NCI-H1436 (cell line): ENCODE measurements at places on chromosomes 12 and 14.

DNA sequence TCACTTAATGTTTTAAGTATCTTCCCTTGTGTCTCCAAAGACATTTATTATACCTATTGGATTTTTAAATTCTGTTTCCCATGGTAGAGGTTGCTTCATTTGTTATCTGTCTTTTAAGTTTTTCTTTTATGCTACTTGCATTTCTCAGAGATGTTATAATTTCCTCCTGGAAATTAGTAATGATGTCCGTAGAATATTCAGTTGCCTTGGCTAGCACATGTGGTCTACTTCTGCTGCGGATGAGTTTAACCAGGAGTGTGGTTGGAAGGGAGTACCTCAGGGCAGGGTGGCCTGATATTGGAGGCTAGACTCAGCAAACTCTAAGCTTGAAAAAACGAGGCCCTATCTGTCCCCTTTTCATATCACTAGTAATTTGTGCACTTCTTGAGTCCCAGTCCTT lies 8.8 kb upstream of the EVL start:
- no peak for DNase-seq

GRCh38 chr12:51234530-51234929 lies 4.1 kb upstream of the DAZAP2 start:
- DNase-seq = no peak

GRCh38 chr14:93146119-93146518 lies 30.4 kb upstream of the ITPK1 start:
- DNase-seq = no peak

- no peak for DNase-seq
Measured at GRCh38 chr12:131555197-131555846, 155.6 kb upstream of the SFSWAP start.

DNA sequence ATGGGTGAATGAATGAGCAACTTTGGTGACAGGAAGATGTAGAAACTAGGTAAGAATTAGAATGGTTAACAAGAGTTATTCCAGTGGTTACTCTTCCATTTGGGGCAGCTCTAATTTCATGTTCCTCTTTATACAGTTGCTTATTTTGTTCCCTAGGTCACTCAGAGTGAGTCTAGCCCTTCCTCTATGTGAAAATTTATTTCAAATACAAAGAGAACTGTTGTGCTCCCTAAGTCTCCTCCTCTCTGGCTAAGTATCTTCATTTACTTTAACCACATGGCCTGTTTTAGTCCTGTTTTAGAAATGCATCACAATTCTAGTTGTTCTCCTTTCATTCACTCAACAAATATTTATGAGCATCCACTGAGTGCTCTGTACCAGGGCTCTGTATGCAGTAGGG lies 51.1 kb upstream of the HIF1A start:
- DNase-seq = no peak
